ENCODE measurements at places on chromosomes 1 and 21. TPM values are rescaled to one million over a fixed set of nuclear protein-coding genes. Genes with fewer than 3 reads are reported as not detected.

- no peaks in the 10 kb centered on the region for H3K4me1 ChIP-seq
- no peaks in the 10 kb centered on the region for H3K36me3 ChIP-seq
- peak; percentile 44 for DNase-seq
- H3K4me3 ChIP-seq, result no peak overlapping the region
- H3K27ac ChIP-seq, result no peak overlapping the region
These were observed 126.1 kb downstream of the CDC42BPA start for GRCh38 chr1:227192163-227192562.

GRCh38 chr1:58882322-58882948 lies 98.6 kb upstream of the JUN start:
- peak overlapping the region; percentile 17 for H3K27ac ChIP-seq
- H3K36me3 ChIP-seq, result no peaks in the 10 kb centered on the region
- no peaks in the 10 kb centered on the region for H3K27me3 ChIP-seq
- H3K4me3 ChIP-seq, result no peak overlapping the region
- peaks cover 60% of the 10 kb centered on the region for H3K4me1 ChIP-seq
- DNase-seq, result no peak

DNA sequence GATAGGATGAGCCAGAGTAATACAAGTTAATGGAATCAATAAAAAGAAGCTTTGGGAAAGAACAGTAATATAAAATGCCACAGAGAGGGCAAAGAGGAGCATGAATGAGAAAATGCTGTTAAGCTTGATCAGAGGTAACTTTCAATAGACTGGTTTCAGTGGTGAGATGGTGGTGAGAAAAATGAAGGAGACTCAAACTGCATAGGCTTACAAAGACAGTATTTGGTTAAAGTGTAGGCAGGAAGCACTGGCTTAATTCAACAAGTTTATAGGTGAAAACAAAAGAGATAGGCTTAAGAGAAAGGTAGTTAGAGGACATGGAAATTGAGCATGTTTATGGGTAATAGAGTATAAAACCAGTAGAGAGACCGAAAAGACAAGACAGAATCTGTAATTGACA lies 298.6 kb upstream of the ADAMTS5 start:
- H3K36me3 ChIP-seq, result no peaks in the 10 kb centered on the region
- H3K27me3 ChIP-seq, result no peaks in the 10 kb centered on the region
- no peaks in the 10 kb centered on the region for H3K4me1 ChIP-seq
- no peak for DNase-seq
- no peak overlapping the region for H3K27ac ChIP-seq
- H3K4me3 ChIP-seq, result no peak overlapping the region

- no peaks in the 10 kb centered on the region for H3K36me3 ChIP-seq
- no peaks in the 10 kb centered on the region for H3K4me1 ChIP-seq
- no peak overlapping the region for H3K4me3 ChIP-seq
- no peak for DNase-seq
- no peak overlapping the region for H3K27ac ChIP-seq
These were observed 147.3 kb downstream of the HS2ST1 start for GRCh38 chr1:87061742-87062156.

DNA sequence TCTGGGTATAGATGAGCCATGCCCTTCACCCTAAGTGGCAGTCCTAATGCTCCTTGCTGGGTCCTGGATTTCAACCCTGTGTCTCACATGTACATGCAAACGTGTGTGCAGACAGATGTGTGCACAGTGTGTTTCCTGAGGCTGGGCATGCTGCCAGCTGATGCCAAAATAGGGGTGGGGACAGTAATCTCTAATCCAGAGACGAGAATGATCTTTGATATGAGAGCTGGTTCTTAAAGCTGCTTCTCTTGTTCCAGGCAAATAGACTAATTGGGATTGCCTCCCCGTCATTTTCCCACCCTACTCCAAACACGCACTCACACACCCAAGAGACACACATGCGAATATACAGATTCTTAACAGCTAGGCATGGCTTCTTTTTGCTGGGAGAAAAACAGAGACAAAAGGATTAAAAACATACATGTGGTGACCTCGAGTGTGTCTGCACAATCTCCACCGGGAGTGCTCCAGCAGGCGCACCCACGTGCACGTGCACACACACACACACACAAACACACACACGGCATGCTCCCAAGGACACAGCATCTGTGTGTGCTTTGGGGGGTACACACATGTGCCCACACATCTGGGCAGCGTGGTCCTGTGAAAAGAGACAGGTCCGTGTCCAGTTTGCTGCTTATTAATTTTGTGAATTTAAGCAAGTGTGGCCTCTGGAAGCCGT lies 102.1 kb upstream of the ZBTB40 start:
- DNase-seq, result no peak
- H3K27me3 ChIP-seq, result no peaks in the 10 kb centered on the region
- H3K4me3 ChIP-seq, result no peak overlapping the region
- no peak overlapping the region for H3K27ac ChIP-seq
- H3K36me3 ChIP-seq, result no peaks in the 10 kb centered on the region

GRCh38 chr21:42672699-42673458 lies 19.5 kb downstream of the PDE9A start:
- no peaks in the 10 kb centered on the region for H3K36me3 ChIP-seq
- no peak for DNase-seq
- H3K27me3 ChIP-seq, result no peaks in the 10 kb centered on the region
- H3K4me1 ChIP-seq, result peaks cover 6% of the 10 kb centered on the region
- H3K27ac ChIP-seq, result no peak overlapping the region

DNA sequence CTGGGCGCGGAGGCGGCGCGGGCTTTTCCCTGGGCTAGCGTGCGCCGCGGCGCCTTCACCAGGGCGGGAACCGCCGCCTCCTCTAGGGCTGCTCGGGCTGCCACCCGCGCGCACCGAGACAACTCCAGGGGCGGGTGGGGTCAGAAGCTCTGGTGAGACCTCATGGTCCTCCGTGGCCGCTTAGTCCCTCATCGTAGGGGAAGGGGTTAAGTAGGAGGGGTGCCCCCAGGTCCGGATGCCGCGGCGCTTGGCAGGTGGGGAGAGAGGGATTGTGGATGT lies 559 bp downstream of the SERTAD4 start:
- H3K36me3 ChIP-seq, result no peaks in the 10 kb centered on the region
- peaks cover 14% of the 10 kb centered on the region for H3K27me3 ChIP-seq
- H3K4me3 ChIP-seq, result peak overlapping the region; percentile 34
- no peak for DNase-seq
- H3K27ac ChIP-seq, result peak overlapping the region; percentile 53

GRCh38 chr1:206911064-206911663 lies 10.6 kb downstream of the FCMR start:
- H3K4me1 ChIP-seq, result peaks cover 26% of the 10 kb centered on the region
- DNase-seq, result peak; percentile 59
- no peaks in the 10 kb centered on the region for H3K36me3 ChIP-seq
- no peak overlapping the region for H3K27ac ChIP-seq
- H3K4me3 ChIP-seq, result no peak overlapping the region

DNA sequence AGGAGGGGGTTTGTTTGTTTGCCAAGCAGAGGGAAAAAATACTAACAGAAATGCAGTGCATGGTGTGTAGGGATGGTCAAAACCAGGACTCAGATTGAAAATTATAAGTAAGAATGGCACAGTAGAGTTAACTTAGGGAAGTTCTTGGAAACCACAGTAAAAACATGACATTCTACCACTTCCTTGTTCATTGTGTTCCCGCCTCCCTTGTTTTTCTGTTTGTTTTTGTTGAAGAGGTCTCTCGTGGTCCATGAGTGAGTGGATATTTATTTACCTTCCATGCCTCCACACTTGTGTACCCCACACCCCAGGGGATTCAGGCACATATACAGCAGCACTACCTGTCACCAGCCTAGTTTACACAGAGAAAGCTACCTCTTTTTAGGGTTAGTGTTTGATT lies 69.6 kb downstream of the OLFML2B start:
- no peak overlapping the region for H3K27ac ChIP-seq
- peaks cover 9% of the 10 kb centered on the region for H3K36me3 ChIP-seq
- no peak for DNase-seq
- peaks cover 5% of the 10 kb centered on the region for H3K4me1 ChIP-seq

GRCh38 chr1:94531664-94532063 lies 9.9 kb downstream of the F3 start:
- peaks cover 15% of the 10 kb centered on the region for H3K4me1 ChIP-seq
- no peaks in the 10 kb centered on the region for H3K36me3 ChIP-seq
- H3K27ac ChIP-seq, result no peak overlapping the region
- DNase-seq, result no peak
- H3K27me3 ChIP-seq, result no peaks in the 10 kb centered on the region

OR10J1 gene
- not detected for total RNA-seq

CLIC6 gene
- total RNA-seq, result 0.99 TPM
